ENCODE measurements at places on chromosomes 16 and 17.

DNA sequence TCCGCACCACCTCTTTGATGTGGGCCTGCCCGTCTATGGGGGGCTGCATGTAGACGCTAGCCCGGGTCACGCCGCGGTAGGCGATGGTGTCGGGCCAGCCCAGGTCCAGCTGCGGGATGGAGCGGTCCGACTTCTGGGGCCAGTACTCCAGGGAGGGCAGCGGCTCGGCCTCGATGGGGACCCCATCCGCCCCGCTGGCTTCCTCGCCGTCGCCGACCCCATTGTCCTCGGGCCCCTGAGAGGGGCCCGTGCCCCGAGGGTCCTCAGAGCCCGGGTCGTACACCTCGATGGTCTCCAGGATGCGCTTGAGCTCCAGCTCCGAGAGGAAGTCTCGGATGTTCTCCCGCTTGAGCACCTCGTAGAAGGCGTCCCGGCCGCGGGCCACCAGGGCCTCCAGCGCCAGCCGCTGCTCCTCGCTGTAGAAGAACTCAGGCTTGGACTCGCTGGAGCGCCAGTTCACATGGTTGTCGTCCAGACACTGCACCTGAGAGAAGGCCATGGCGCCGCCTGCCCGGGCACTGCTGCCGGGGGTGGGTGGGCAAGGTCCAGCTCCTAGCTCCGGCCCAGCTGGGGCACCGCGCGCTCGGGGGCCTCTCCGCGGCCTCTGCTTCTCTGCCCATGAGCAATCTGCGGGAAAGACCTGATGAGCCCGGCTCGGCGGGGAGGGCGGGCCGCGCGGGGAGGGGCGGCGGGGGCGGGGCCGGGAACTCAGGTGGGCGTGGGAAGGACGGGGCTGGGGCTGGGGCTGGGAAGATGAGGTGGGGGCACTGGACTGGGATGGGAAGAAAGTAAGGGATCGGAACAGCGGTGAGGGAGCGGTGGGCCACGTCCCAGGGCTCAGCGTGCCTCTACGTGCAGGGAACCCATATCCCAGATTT lies 782 bp downstream of the FAM83G start:
- DNase-seq = no peak

- peak; percentile 59 for DNase-seq
These were observed 21.5 kb upstream of the SPN start for GRCh38 chr16:29641561-29641960.

GRCh38 chr16:59604354-59604753 lies 870.2 kb upstream of the GOT2 start:
- no peak for DNase-seq

GRCh38 chr17:19292377-19292711 lies 55.2 kb downstream of the EPN2 start:
- DNase-seq = no peak

DNA sequence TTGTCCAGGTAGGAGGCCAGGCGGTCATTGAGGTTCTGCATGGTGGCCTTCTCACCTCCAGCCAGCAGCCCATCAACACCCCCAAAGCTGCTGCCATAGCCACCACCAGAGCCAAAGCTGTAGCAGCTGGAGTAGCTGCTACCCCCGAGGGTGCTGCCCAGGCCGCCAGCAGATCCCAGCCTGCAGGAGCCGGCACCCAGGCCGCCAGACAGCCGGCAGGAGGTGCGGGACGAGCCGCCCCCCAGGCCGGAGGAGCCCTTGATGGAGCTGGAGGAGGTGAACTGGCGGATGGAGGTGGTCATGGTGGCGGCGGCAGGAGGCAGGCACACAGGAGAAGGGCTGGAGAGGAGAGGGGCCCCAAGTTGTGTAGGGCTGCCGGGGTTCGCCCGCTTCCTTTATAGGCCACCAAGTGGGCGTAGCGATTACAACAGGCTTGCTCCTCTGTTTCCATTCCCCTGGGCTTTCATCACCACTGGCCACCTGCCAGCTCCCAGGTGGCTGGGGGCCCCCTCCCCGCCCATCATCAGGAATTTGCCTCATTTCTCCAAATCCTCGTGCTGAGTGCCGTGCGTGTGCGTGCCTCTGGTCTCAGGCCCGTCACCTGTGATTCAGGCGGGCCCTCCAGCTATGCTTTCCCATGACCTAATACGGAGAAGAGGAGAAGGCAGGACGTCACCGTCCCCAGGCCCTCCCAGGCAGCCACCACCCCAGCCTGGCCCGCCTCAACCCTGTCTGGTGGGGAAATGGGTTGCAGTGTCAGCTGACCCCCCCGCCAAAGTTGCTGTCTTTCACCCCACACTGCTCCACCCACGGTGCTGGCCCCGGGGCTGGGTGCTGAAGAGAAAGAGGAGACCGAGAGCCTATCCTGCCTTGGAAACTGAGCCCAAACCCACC lies at the start of gene KRT17:
TSS of gene KRT17 (minus strand) at position 368 of the 894 bp plus-strand sequence. CDS start at position 302, 66 bp downstream.
- DNase-seq = no peak

- DNase-seq = no peak
These were observed 129.5 kb downstream of the ABCC6 start for GRCh38 chr16:16093628-16094332.

DNA sequence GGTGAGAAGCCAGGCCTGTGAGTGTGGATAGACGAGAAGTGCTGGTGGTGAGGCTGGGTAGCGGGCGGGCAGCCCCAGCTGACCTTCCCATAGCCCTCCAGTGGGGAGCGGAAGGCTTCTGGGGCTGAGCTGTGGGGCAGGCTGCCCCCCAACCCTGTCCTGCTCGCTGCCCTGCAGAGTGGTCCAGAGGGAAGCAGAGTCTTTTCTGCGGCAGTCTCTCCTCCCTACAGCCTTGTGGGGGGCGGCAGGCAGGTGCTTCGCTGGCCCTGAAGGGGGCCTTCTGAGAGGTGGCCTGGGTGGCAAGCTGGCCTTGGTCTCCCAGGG lies 3.7 kb downstream of the NLGN2 start:
- DNase-seq = no peak

DNA sequence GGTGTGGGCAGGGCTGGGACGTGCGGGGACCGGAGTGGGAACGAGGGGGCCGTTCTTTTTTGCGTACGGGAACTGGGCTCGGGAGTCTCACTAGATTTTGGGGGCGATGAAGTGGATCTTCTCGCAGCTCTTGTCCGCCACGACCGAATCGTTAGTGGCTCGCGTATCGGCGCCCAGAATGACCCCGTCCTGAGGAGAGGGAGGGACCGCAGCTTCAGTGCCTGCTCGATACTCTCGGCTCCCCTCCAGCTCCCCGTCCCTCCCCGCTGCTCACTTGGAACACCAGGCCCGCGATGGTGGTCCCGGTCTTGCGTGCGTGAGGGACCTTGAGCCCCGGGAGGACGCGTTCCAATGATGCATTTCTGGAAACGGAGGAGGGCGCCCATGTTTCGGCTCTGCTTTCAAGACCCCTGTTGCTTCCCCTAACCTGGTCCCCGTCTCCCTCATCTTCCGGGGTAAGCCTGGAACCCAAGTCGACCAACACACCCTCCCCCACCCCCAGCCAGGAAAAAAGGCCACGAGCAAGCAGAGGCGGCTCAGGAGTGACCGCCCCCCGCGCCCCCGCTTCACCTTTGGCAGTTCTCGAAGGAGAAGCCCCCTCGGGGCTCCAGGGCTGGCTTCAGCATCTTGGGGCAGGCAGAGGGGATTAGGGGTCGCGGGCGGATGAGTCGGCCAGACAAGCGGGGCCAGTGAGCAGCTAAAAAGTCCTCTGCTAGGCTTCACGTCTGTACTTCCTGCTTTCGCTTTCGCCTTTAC lies at the start of gene PSMB10:
TSS of gene PSMB10 (minus strand) at position 727 of the 756 bp plus-strand sequence. CDS start at position 626, 101 bp downstream.
- DNase-seq = no peak

- DNase-seq = no peak
These were observed 199.3 kb downstream of the NTN1 start for GRCh38 chr17:9220398-9221146.

- no peak for DNase-seq
These were observed 940.4 kb downstream of the KCNJ2 start for GRCh38 chr17:71109697-71110096.

DNA sequence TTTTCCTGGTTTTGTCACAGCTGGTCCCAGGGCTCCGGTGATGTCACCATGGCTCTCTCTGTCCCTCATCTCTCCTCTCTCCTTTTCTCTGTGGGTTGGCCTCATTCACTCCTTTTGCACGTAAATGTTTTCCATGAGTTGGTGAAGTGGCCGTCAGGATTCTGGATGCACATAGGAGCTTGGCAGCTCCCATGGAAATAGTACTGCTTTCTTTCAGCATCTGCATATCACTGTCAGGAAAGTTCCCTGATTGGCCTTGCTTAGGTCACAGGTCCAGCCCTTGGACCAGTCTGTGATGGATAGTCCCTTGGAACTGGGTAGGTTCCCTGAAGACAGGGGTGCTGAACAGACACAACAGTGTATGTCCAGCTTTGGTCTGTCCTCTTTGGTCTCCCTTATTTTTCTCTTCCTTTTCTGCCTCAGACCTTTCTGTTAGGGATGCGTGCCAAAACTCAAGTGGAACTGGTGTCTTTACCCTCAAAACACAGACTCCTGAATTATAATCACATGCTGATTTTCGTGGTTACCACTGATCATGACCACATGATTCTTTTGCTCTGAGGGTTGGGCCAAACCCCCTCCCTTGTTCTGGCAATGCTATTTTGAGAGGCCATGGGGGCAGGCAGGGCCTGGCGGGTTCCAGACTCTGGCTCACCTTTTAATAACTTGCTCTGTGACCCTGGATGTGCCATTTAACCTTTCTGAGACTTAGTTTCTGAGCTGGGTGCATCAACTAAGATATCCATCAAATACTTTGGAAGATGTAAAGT lies 99.0 kb downstream of the MSI2 start:
- no peak for DNase-seq

- peak; percentile 60 for DNase-seq
These were observed 3.5 kb downstream of the CTNS start for GRCh38 chr17:3639981-3640596.

DNA sequence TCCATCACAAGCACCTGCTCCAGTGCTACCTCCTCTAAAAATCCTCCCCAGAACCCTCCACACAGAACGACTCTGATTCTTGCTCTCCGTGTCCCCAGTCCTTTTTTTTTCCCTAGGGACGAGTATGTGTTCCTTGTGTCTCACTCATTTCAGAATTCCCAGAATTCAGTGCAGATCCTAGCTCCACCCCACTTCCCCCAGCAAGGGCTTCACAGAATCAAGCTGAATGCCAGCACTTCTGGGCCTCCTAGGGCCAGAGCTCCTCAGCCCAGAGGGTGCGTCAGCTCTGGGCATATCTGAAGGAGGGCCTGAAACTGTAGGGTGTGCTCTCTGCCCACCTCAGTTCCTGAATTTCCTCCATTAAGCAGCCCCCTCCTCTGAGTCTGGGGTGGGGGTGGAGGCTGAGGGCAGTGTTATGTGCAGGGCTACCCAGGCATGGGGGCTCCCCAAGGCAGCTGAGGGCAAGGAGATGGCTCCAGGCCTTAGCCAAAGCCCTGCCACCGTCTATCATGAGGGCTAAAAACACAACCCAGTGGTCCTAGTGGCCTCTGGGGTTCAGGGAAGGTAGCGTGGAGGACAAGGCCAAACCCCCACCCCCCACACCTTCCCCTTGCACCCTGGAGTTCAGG lies 6.5 kb downstream of the UNC119 start:
- DNase-seq = no peak

- DNase-seq = peak; percentile 66
These were observed 15.0 kb upstream of the C17orf58 start for GRCh38 chr17:68011199-68011665.

- DNase-seq = peak; percentile 64
These were observed 47.7 kb downstream of the BEAN1 start for GRCh38 chr16:66474750-66475199.

GRCh38 chr17:47741793-47742145 lies 8.7 kb downstream of the TBX21 start:
- no peak for DNase-seq

DNA sequence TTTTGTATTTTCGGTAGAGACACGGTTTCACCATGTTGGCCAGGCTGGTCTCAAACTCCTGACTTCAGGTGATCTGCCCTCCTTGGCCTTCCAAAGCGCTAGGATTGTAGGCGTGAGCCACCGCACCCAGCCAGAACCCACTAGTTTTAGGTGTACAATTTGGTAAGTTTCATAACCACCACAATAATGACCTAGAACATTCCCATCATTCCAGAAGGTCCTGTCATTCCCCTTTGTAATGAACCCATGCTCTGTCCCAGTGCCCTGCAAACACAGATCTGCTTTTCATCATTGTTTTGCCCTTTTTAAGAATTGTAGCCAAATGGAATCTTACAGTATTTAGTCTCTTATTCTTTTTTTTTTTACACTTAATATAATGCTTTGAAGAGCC lies 35.6 kb upstream of the IRF8 start:
- DNase-seq = no peak

- DNase-seq = no peak
These were observed 2.6 kb upstream of the FDXR start for GRCh38 chr17:74875155-74875976.

GRCh38 chr16:59864981-59865666 lies 1131.0 kb upstream of the GOT2 start:
- DNase-seq = no peak

GRCh38 chr17:77322514-77323412 lies 182.0 kb downstream of the SEC14L1 start:
- DNase-seq = no peak

- DNase-seq = no peak
These were observed 233.4 kb upstream of the HS3ST3A1 start for GRCh38 chr17:13835151-13835550.

- no peak for DNase-seq
These were observed 1.3 kb upstream of the CCL15 start for GRCh38 chr17:36002631-36003030.

DNA sequence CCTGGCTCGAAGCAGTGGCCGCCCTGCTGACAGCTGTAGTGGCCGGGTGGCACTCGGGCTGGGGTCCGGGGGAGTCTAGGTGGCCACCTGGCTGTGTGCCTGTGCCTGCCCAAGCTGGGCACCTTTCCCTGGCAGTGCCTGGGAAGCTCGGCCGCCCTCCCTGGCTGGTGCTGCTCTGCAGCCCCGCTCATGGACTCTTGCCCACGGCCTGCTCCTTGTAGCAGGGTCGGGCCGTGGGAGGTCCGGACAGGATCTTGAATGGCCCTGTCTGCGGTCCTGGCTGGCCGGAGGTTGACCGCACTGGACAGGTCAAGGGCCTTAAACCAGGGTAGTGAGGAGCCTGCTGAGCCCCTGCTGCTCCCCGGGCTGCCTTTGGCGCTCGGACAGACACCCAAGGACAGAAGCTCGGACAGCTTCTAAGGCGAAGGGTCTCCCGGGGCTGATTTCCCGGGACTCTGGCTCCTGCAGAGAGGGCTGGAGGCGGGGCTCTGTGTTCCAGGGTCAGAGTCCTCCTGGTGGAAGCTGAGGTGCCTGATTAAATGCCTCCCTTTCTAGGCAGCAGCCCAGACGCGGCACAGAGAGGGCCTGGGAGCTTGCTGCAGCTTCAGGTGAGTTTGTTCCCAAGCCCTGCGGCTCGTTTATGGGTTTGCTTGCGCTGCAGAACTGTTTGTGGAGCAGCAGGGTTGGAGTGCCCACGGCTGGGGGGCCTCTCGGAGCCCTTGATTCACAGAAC lies 6.0 kb downstream of the CAPN15 start:
- DNase-seq = no peak

- DNase-seq = no peak
These were observed 53.8 kb upstream of the LYRM9 start for GRCh38 chr17:27947005-27947406.

DNA sequence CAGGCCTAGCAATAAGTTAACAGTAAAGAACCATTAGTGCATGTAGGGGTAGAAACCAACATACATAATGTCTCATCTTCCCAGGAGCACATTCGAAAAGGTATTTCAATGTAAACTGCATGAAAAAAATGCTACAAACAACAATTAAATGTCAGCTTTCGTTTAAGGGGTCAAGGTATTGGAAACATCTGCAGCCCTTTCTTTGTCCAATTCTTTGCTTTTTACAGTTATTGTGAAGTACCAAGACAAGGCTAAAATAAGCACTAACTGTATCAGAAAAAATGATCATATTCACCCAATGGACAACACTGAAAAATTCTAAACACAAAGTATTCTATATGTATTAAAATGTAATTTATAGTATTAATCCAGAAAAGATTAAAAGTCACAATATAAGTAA lies 37.9 kb downstream of the GPATCH8 start:
- no peak for DNase-seq
